Retinal pigment epithelial cell (primary cell): ENCODE measurements at places on chromosomes 2 and 18.

GRCh38 chr2:1818404-1818803 is 74.1 kb upstream of the PXDN start:
- no peak for DNase-seq

DNA sequence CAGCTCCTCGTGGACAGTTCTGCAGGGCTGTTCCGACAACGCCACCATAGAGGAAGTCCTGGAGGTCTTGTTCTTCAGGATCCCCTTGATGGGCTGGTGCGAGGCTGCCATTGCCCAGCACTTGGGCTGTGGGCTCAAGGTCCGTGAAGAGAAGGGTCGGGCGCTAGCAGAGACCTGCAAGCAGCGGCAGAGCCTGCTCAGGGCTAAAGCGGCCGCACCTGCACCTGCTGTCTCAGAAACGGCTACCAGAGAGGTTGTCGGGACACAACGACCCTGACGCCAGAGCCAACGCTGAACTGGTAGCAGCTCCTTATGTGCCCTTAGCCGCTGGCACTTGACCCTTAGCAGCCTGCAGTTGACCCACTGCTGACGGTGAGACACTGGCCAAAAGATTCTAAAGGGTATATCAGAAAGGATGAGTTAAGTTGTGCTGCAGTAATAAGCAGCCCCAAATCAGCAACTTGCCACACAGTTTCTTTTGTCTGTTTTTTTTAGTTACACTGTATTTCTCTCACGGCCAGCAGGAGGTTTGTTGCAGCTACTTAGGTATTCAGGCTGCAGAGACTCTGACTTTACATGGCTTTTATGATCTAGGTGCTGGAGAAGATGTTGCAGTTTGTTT is 55.5 kb upstream of the ST6GAL2 start:
- DNase-seq = no peak

DNA sequence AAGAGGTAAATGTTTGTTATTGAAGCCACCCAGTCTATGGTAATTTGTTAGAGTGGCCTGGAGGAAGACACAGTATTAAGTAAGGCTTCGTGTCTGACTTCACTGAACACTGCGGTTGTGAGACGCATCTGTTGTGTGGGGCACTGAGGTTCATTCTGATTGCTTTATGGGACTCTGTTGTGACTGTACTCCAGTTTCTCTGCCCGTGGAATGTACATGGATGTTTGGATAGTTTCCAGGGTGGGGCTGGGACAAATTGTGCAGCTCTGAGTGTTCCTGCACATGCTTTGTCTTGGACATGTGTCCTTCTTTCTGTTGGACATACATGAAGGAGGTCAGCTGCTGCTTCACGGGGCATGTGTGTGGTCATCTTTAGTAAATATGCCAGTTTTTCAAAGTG is 58.6 kb downstream of the ODC1 start:
- DNase-seq = no peak

DNA sequence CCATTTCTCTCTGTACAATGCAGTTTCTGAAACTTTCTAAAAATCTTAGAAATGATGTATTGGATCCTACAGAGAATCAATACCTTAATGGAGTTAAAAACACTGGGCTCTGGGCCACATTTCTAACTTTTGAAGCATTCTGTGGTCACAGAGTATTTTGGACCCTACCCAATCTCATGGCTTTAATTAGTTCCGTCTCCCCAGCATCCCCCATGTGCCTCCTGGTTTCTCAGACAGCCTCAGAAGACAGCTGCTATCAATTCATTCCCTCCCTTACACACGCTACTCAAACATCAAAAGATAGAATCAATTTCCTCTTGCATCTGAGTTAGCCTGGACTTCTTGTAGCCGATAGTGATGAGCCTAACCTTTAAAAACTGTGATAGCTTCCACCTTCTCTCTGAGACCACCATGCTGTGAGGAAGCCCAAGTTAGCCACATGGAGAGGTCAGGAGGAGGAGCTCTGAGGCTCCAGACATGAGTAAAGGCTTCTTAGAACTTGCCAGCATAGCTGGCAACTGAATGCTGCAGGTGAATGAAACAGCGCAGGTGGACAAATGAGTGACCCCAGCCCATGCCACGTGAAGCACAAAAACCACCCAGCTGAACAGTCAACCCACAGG is 10.4 kb downstream of the ADCY3 start:
- no peak for DNase-seq

DNA sequence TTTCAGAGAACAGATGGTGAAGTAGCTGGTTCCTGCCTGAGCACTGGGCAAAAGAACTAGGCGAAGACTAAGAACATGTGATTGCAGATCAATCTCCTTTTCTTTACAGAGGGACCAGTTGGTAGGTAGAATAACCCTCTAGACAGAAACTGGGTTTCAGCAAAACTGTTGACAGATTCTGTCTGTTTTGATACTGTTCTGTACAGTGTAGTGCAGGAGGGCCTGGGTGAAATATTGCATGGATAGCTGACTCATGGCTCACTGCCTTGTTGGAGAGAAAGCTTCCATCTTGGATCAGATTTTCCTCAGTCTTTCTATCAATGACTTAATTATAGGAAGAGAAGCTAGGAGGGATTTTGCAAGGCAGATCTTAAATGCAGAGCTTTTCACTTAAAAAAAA is 95.8 kb downstream of the ZNF532 start:
- DNase-seq = no peak

GRCh38 chr2:227436436-227437174 is 35.4 kb upstream of the AGFG1 start:
- no peak for DNase-seq

DNA sequence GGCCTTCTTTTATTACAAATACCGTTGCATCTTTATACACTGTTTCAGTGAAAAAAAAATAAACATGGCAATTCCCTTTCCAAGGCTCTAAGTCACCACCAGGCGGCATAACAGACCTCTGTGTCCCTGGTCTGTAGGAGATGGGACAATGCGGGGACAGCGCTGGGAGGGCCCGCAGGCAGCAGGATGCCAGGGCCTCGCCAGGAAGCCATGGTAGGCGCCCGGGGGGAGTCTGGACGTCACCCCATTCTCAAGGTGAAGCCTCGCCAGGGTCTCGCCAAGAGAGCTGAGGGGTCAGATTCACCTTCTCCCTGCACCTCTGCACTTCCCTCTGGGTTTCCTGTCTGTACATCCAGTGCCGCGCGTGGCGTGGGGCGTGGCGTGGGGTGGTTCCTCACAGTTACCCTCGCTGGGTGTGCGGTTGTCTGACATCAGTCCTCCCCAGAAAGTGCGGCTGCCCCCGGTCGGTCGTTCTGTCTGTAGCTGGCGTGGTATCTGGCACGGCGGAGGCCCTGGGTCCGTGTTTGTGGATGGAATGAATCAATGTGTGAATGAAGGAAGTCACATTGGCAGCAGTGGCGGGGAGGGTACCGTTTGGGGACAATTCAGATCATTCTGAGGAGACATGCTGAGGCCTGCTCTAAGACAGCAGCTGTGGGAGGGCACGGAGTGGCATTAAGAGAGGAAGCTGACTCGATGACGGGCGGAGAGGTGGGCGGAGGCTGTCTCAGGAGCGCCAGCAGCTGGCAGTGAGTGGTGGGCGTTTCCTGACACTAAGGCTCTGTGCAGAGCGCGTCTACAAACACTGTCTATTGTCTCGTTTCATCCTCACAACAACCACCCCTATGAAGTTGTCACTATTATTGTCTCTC is 46.0 kb downstream of the LRRFIP1 start:
- no peak for DNase-seq
